ENCODE measurements at places on chromosomes 3 and 15.

DNA sequence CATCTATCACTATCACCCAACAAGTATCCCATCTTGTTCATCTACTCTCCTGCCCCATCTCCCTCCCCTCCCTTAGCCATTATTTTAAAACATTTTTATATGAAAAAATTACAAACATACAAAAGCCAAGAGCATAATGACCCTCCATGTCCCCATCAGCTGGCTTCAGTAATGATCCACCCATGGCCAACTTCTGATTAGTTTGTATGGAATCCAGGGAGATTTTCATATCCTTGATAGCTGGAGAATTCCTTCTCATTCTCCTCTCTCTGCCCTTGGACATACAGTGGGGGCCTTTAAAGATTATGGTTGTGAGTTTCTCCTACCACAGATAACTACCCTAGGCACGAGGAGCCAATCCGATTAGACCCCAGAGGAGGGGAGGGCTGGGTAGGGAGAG, 40.2 kb downstream of the IRAK2 start:
- DNase-seq = no peak

- DNase-seq = no peak
Observed at GRCh38 chr3:9581742-9582141, 28.1 kb upstream of the LHFPL4 start.

- DNase-seq = no peak
Observed at GRCh38 chr3:126758026-126758425, 54.0 kb downstream of the CHCHD6 start.

GRCh38 chr3:193617628-193618027, 24.6 kb downstream of the OPA1 start:
- no peak for DNase-seq

GRCh38 chr3:171412054-171412453, 48.2 kb downstream of the TNIK start:
- no peak for DNase-seq

- no peak for DNase-seq
Observed at GRCh38 chr3:181570472-181570871, 141.3 kb upstream of the SOX2 start.
